Right ventricle myocardium superior (tissue), 1 donor: ENCODE measurements at places on chromosomes 2 and 18. TPM values are rescaled to one million over a fixed set of nuclear protein-coding genes. Genes with fewer than 3 reads are reported as not detected.

KIAA2012 gene
- total RNA-seq, result not detected

DNA sequence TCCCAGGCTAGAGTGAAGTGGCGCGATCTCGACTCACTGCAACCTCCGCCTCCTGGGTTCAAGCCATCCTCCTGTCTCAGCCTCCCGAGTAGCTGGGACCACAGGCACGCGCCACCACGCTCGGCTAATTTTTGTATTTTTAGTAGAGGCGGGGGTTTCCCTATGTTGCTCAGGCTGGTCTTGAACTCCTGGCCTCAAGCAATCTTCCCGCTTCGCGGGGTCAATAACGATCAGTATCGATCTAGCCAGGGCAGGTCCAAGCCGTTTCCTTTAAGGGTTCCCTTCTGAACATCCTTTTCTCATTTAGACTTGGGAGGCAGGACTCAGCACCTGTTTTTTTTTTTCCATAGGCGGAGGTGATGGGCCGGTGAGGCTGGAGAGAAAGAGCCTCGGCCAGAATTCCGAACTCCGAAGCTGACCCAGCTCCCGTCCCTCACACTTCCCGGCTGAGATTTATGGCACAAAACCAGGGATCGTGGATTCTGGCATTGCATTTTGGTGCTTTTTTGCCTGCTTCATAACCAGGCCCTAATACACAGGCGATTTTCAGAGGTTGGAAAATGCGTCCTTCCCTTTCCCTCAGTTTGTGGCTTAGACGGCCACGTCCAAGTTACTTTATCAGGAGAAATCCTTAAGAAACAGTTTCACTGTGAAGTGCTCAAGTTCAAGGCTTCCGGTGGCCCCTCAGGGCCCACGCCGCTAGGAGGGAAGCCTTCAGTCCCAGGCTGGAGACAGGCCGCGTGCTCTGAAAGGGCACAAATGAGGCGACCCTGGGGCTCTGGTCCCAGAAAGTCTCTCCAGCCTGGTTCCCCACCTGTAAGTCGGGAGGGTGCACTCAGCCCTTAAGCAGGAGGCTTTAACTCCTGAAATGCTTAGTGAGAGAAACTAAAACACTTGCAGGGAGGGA lies 998 bp upstream of the SLC66A3 start:
- DNase-seq, result no peak

DNA sequence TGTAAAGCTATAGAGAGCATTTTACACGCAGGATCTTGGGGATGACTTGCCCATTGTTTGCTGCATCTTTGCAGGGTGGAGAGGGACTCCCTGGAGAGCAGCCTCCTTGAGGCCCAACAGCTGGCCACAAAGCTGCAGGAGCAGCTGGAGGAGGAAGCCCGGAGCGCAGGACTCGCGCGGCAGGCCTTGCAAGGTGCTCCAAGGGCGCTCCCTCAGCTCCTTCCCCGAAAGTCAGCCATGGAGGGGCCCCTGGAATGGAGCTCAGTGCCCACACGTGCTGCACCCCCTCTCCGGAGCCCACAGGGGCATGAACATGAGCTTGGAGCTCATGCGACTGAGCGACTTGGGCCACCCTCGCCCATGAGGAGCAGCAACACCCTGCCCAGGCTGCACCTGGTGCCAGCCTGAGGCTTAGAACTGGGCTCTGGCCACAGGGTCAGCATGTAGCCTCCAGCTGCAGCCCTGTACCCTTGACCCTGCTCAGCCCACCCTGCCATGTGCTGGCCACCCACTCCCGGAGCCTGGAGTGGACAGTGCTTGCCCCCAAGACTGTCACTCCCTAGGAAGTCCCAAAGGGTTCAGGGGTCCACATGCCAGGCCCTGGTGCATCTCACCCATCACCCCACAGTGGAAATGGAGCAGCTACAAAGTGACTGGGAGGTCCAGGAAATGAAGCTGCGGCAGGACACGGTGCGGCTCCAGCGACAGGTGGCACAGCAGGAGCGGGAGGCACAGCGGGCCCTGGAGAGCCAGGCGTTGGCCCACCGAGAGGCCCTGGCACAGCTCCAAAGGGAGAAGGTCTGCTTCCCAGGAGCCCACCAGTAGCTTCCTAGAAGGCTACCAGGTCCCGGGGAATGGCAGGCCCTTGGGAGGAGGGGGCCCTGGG lies 43.0 kb downstream of the CROCC2 start:
- DNase-seq, result peak; percentile 33

DNA sequence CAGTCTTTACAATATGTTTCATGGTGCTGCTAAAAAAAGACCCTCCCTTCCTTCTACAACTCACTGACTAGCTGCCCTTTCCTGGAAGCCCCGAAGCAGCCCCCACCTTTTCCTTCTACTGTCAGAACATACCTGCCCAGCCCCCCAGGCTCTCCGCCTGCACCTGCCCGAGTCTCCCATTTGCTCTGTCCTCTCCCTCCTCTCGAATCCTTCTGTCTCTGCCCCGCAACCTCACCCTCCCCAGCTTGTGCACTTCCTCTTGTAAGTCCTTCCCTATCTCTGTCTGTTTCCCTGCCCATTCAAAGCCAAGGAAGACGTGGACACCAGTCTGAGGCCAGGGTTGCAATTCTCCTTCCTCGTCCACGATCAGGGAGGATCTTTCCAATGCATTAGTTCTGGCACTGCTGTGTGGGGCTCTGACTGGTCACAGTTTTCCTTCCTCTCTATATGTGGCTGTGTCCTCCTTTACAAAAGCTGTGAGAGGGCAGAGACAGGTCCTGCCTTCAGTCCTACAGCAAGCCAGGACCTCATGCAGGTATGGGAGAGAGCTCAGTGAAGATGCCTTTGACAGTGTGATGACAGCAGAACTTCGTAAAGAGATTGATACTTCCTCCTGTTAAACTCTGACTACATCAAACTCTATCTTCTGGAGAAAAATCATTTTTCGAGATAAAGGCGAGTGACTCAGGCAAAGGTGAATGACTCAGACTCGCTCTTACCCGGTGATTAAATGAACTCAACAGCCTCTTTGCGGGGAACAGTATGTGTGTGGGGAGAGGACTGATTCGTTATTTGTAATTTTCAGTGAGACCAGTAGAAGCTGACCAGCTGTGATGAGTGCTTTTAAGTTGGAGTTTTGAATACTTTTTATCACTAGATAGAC lies 14.2 kb downstream of the TNFRSF11A start:
- DNase-seq, result no peak
